ENCODE measurements at places on chromosomes 13 and 19. TPM values are rescaled to one million over a fixed set of nuclear protein-coding genes. Genes with fewer than 3 reads are reported as not detected.

GNA15 gene
- not detected for total RNA-seq

CPB2 gene
- not detected for total RNA-seq

CEACAM8 gene
- total RNA-seq, result not detected

TGDS gene
- 11.5 TPM for total RNA-seq

RYR1 gene
- 0.05 TPM for total RNA-seq

ZSCAN4 gene
- total RNA-seq, result 1.2 TPM

SMAD9 gene
- total RNA-seq, result 2.9 TPM

ZNF442 gene
- total RNA-seq, result 0.95 TPM

CD37 gene
- total RNA-seq, result not detected

DNA sequence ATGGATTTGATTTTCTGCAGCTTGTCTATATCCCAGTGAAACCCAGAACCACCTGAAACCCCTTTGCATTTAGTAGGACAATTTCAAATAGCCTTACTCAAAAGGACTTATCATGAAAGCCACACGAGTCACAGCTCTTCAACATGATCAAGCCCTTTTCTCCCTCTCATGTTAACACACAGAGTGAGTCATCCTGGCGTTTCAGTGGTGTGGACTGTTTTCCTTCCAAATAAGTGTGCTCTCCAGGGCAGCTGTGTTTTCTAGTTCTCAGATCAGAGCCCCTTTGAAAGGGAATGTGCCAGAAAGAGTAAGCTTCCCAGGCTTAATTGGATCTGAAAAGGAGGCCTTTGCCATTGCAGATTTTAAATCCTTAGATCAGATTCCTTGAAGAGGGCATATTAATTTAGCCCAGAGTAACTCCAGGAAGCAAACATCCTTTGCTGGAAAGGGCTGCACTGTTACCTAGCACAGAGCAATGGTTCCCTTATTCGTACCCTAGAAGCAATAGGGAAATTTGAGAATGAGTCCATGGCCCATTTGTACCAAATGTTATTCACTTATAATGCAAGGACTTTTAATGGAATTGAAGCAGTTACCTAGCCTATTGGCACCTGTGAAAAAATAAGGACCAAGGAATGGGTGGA is 51.3 kb downstream of the ERICH6B start:
- DNase-seq, result peak; percentile 60

DNA sequence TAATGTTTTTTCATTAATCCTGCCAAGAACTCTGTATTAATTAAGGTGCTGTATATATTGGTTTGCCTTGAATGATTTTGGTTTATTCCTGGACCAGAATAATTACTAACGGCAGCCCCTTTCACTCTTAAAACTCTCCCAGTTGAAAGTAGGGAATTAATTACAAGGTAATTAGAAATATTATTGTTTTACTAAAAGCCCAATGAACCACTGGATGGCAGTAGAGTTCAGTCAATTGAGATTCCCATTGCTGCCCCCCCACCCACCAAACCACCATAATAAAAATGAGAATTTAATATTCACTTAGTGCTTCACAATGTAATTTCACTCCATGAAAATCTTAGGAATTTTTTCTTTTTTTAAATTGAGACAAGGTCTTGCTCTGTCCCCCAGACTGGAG is 13.7 kb downstream of the WBP4 start:
- DNase-seq, result no peak

DNA sequence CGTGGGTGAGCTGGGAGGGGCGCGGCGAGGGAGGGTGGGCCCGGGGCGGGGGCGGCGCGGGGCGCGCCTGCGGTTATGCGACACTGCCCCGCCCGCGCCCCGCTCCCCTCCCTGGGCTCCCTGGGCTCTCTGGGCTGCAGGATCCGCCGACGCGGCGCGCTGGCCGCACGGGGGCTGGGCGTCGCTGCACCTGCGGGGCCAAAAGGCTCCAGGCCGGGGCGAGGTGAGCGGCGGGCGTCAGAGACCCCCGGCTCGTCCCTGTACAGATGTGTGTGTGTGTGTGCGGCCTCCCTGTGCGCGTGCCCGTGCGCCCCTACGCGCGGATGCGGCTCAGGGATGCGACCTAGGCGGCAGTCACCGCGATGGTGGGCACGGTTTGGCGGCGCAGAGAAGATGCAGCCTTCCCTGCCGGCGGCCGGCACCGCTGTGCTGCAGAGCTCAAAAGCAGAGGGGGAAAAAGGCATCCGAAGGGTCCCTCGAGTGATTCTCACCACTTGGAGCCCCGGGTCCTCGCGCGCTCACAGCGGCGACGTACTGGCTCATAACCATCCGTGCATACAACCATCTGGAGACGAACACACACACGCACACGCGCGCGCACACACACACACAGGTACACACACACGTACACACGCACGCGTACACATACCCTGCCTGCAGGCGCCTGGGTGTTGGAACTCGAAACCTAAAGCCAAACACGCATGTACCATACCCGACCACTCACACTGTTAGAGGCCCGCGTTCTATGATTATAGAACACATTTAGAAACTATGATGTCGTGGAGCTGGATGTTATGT is 709 bp downstream of the ATP8A2 start:
- no peak for DNase-seq

- no peak for DNase-seq
Observed at GRCh38 chr13:93116809-93117208, 109.8 kb upstream of the GPC6 start.

- DNase-seq, result no peak
Observed at GRCh38 chr13:41150058-41150457, 17.5 kb upstream of the KBTBD6 start.

- DNase-seq, result no peak
Observed at GRCh38 chr13:90943946-90944345, 403.5 kb upstream of the MIR17HG start.

- peak; percentile 8 for DNase-seq
Observed at GRCh38 chr13:76481738-76482137, 404.5 kb downstream of the KCTD12 start.

- DNase-seq, result no peak
Observed at GRCh38 chr19:33988601-33989000, 183.7 kb upstream of the LSM14A start.

- no peak for DNase-seq
Observed at GRCh38 chr19:41027273-41027967, 36.3 kb downstream of the CYP2B6 start.

GRCh38 chr13:64709079-64709478 is 2521.1 kb downstream of the PCDH9 start:
- DNase-seq, result no peak

- DNase-seq, result no peak
Observed at GRCh38 chr13:78608688-78609463, 5.5 kb upstream of the POU4F1 start.

- DNase-seq, result no peak
Observed at GRCh38 chr13:61415749-61416148, at the start of gene PCDH20. TSS of gene PCDH20 (minus strand) at chr13:61415849. CDS start at chr13:61415158, 691 bp downstream.

- DNase-seq, result no peak
Observed at GRCh38 chr13:48297131-48297786, 6.3 kb upstream of the RB1 start.

DNA sequence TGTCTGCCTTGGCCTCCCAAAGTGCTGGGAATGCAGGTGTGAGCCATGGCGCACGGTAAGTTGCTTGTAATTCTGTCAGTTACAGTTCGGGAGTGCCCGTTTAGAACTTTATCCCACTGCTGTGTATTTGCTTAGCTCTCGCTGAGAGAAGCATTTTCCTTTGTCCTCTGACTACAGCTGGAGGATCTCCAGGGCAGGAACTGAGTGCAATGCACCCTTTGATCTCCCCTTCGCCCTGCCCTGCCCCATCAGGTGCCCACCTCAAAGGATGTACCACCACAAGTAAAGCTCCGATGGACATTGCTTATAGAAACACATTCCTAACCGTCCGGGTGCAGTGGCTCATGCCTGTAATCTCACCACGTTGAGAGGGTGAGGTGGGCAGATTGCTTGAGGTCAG is 6.5 kb downstream of the BRME1 start:
- no peak for DNase-seq

- no peak for DNase-seq
Observed at GRCh38 chr19:57452307-57452706, 4.6 kb downstream of the VN1R1 start.

DNA sequence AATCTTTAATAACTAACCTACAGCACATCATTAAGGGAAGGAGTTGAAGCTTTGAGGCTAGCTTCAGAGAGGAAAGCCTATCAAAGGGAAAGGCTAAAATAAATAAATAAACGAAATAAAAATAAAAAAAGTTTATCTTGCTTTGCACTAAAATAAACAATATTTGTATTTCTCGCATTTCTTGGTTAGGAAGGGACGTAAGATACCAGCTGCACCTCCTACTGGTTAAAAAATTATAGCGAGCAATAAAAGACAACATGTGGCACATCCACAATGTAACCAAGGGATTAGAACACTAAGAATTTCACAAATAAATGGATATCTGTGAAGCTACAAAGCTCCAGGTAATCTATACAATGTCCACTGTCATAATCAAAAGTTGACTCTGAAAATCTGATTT is 194.5 kb downstream of the DACH1 start:
- DNase-seq, result no peak

GRCh38 chr19:15300533-15301197 is 31.7 kb downstream of the BRD4 start:
- no peak for DNase-seq

GRCh38 chr19:5996623-5997320 is 18.8 kb upstream of the RANBP3 start:
- no peak for DNase-seq

GRCh38 chr19:49272204-49272603 is 52.8 kb downstream of the SLC6A16 start:
- DNase-seq, result peak; percentile 74

- no peak for DNase-seq
Observed at GRCh38 chr19:32396046-32396652, 9.4 kb upstream of the DPY19L3 start.

- DNase-seq, result no peak
Observed at GRCh38 chr13:109436841-109437240, 349.5 kb downstream of the IRS2 start.

DNA sequence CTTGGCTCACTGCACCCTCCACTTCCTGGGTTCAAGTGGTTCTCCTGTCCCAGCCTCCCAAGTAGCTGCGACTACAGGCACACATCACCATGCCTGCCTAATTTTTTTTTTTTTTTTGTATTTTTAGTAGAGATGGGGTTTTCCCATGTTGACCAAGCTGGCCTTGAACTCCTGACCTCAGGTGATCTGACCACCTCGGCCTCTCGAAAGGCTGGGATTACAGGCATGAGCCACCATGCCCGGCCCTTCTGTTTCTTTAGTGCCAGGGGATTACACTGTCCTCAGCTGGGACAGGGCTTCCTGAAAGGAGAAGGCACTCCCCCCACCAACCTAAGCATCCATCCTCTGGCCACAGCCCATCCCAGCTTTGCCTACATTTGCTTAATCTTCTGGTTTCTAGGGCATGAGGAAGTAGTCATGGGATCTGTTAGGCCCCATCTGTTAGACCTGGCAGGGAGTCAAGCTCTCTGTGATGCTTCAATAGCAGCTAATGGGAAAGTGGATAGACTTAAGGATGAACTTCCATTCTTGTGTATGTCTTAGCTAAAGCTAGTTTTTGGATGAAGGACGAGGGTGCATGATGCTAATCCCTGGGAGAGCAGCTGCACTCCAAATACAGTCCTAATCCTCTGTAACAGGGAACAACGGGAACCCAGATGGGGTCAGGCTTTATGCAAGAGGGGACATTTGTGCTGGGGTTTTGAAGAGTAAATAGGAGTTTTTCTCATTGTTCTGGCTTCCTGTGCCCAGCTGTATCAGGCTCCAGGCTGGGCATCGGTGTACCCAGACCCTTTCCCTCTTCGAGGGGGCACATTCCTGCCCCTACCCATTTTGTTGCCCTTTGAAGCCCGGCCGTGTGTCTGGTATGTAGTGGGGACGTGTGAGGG is 2.6 kb downstream of the VAV1 start:
- no peak for DNase-seq

- peak; percentile 89 for DNase-seq
Observed at GRCh38 chr13:44244288-44244687, 129.3 kb upstream of the SERP2 start.

- DNase-seq, result no peak
Observed at GRCh38 chr19:8566855-8567254, 10.4 kb downstream of the MYO1F start.

- DNase-seq, result no peak
Observed at GRCh38 chr13:30679483-30680330, 55.6 kb upstream of the ALOX5AP start.

All from astrocyte (in vitro differentiated cells and primary cell).